ENCODE measurements at places on chromosomes 6 and 20. TPM values are rescaled to one million over a fixed set of nuclear protein-coding genes. Genes with fewer than 3 reads are reported as not detected.

DNA sequence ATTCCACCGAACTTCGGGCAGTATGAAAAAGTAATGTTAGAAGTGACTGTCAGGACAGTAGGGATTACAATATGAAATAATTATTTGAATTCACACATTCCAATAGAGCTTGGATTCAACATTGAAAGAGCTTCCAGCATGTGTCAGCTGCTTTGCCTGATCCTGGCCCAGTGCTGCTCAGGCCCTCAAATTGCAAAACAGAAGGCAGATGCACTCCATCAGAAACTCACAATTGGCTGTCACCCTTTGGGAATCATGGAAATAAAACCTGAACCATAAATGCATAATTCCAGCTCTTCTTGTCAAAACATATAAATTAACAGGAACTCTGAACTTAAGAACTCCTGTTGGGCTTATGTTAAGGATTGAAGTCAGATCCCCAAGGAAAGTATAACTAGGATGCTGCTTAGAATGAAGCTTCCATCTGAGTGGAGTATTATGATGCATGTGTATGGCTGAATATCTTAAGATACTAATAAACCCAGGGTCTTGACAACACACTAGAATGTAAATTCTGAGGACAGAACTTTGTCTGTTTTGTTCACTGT is 1.8 kb upstream of the NDUFAF4 start:
- no peak for DNase-seq

DNA sequence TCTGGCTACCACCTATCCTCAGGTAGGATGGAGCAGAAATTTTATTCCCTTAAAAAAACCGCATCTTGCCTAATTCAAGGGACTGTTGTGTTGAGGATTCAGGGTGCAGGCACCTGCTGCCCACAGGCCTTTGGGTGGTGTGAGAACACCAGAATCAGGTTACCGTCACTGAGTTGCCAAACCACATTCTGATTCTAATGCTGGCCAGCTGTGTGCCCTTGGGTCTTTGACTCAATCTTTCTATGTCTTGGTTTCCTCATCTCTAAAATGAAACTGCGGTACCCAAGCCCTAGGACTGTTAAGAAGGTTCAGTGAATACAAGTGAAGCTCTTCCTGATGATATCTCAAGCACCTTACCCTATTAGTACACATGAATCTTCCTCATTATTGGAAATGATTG is 827.3 kb downstream of the DHX35 start:
- no peak for DNase-seq

- peak; percentile 77 for DNase-seq
Measured at GRCh38 chr6:35719830-35720733, 16.8 kb upstream of the ARMC12 start.

GJA10 gene
- not detected for total RNA-seq

- DNase-seq = no peak
Measured at GRCh38 chr20:59010321-59010994, 3.4 kb upstream of the CTSZ start.

SH3BGRL2 gene
- 5.9 TPM for total RNA-seq

GRCh38 chr20:57471496-57472372 is 53.2 kb downstream of the CTCFL start:
- no peak for DNase-seq

DNA sequence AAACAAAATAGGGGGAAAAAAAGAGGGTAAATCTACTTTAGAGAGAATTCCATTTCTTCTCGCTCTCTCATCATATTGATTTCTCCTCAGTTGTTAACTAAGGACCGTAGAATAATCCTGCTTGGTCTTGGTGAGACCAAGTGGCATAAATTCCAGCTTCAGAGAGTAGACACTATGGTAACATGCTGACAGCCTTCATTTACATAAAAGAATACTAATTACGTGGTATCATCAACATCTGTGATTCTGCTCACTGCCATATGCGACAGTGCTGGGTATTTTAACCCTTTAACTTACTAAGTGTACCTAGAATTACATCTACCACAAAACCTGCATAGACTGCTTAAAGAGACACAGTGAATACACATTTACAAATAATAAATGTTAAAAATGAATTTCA is 27.1 kb downstream of the TOMM6 start:
- no peak for DNase-seq

- DNase-seq = no peak
Measured at GRCh38 chr6:21079468-21080048, 514.0 kb upstream of the SOX4 start.

- no peak for DNase-seq
Measured at GRCh38 chr6:157063176-157063905, 260.0 kb downstream of the TMEM242 start.

PROKR2 gene
- total RNA-seq = not detected

DNA sequence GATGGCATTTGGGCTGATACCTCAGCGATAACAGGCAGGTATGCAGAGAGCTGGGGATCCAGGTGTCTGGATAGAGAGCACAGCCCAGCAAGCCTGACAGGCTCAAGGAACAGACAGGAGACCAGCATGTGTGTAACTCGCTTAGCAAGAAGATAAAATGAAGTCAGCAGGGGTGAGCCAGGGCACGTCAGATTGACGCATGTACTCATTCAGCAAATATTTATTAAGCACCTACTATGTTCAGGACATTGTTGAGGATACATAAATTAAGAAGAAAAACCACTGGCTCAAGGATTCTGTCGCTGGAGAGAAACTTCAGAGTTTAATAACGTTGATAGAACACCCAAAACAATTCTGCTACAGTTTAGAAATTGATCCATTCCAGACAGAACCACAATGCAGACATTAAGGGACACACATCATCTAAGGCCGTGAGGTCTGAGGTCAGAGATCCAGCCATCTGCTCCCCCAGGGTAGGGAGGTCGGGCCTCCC is 1.0 kb upstream of the DUSP22 start:
- no peak for DNase-seq

TRERF1 gene
- 1.5 TPM for total RNA-seq

DNA sequence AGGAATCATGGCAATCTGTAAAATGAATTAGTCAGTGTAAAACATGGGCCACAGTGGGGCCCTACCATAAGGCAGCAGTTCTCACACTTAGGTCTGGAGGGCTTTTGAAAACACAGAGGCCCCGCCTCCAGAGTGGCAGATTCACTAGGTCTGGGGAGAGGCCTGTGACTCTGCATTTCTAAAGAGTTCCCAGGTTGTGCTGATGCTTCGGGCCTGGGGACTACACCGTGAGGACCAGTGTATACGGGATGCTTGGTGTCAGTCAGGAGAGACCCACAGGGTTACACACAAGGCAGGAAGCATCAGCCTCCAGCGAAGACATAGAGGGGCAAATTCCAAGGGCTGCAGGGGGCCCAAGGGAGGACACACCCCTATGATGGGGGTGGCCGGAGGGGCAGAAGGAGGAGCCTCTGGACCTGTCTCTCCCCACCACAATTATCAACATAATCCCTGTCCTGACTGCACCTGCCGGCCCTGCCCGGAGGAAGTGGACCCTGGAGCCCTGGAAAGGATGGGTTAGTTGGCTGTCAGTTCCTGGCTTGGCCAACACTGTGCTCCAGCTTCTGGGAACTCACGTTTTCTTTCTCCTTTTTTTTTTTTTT is 46.7 kb downstream of the FGD2 start:
- DNase-seq = no peak

TMC2 gene
- not detected for total RNA-seq

DNA sequence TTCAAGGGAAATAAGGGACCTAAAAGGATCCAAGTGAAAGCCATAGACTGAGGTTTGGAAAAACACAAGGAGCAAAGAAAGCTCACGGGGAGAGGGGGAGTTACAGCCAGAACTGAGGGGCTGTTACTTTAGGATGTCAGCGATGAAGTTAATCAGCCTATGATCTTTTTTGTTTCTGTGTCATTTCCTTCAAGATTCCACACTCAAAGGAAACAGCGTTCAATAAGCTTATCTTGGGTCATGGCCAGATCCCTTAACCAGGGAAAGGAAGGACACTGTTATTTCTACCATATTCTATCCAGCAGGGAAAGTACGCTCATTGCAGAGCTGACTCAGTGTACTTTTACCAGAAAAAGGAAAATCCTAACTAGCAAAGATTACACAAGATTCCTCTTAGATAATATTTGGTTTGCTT is 132.8 kb downstream of the PFDN4 start:
- no peak for DNase-seq

GPLD1 gene
- total RNA-seq = 1.0 TPM

DNA sequence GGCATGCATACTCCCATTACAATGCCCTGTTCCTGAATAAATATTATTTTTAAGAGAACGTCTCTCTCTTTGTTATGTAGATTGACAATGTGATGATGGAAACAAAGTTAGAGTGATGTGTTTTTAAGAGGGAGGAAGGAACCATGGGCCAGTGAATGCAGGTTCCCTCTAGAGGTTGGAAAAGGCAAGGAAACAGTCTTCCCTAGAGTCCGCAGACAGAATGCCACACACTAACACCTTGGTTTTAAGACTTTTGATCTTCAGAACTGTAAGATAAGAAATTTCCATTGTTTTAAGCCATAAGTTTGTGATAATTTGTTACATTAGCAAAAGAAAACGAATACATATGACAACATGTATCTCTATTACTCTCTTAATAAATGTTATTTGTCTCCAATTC is 4.7 kb upstream of the CENPW start:
- DNase-seq = no peak

DNA sequence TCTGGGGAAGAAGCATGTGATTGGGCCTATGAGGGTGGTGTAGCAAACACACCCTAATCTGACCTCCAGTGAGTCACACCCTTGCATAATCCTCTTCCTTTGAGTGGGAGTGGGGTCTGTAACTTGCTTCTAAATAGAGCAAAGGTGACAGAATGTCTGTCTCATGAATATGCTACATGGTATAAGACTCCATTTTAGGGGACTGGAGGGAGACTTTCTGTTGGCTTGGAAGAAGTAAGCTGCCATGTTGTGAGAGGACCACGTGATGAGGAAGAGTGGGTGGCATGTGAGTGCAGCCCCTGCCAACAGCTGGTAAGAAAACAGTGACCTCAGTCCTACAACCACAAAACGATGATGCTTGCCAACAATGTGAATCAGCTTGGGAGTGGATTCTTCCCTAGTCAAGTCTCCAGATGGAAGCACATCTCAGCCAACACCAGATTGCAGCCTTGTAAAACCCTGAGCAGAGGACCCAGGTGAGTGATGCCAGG is 3.7 kb downstream of the AK9 start:
- DNase-seq = no peak

GRCh38 chr20:16918366-16918765 is 170.2 kb downstream of the OTOR start:
- no peak for DNase-seq

DNA sequence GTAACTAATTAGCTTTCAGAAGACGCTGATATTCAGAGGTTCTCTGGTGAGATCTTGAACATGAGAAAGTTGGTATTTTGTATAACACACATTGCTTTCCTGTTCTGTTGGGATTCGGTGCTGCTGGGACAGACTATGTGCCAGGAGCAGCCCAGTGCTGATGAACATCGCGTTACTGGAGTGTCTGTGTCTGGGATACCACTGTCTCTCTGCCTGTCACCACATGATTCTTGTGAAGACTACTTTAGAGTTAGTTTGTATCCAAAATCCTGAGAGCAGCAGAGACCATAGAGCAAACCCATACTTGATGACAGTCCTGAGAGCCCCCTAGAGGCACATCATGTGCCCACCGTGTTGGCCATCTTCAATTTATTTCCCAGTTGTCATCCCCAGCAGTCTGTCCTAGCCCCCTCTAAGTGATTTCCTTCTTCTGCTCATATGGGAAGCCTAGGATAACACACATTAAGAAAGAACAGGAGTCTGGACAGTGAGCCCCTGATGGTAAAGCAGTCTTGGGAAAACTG is 41.8 kb upstream of the TINAG start:
- no peak for DNase-seq

GRCh38 chr6:16481697-16482399 is 243.5 kb downstream of the GMPR start:
- DNase-seq = no peak

PLCB4 gene
- 27.4 TPM for total RNA-seq

DNA sequence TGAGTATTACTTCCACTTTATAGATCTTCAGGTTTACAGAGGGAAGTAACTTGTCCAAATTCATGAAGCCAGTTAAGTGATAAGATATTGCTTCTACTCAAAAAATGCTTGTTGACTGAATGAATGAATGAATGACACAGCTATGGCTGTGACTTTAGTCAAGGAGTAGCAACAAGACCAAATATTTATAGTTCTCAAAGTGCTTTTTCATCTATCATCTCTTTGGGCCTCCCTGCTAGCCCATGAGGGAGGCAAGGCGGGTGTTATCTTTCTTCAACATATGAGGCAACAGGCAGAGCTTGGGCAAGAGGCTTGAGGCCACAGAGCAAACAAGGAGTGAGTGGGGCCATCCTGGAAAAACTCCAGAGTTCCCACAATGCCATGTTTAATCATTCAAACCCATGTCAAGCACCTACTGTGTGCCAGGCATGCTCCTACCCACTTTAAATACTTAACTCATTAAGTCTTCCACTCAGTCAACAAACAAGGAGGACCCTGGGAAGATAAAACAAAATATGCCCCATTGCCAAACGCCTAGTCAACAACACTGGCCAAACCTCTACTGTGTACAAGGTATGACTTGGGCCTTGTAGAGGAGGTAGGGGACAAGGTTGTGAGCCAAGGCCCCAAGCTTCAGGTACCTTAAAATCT is 15.9 kb downstream of the BCL2L1 start:
- DNase-seq = no peak

THBD gene
- 11.8 TPM for total RNA-seq

- no peak for DNase-seq
Measured at GRCh38 chr20:4162766-4163165, 147.4 kb upstream of the RNF24 start.

GRCh38 chr20:40109136-40109535 is 579.9 kb downstream of the MAFB start:
- no peak for DNase-seq

LPA gene
- total RNA-seq = not detected
